ENCODE measurements at places on chromosomes 7 and 10.

DNA sequence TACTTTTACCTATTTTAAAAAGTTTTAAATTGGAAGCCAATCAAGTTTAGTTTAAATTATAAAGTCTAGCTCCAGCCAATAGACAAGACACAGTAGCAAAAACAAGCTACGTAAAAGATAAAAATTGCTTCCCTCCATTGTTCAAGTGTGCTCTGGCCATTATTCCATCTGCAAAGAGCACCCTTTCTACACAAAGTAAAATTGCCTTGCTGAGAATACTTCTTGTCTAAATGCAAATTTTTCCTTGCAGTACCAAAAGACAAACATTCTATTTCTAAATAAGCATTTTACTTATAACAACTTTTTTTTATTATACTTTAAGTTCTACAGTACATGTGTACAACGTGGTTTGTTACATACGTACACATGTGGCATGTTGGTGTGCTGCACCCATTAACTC, 75.9 kb upstream of the ZNF746 start:
- DNase-seq: no peak

DNA sequence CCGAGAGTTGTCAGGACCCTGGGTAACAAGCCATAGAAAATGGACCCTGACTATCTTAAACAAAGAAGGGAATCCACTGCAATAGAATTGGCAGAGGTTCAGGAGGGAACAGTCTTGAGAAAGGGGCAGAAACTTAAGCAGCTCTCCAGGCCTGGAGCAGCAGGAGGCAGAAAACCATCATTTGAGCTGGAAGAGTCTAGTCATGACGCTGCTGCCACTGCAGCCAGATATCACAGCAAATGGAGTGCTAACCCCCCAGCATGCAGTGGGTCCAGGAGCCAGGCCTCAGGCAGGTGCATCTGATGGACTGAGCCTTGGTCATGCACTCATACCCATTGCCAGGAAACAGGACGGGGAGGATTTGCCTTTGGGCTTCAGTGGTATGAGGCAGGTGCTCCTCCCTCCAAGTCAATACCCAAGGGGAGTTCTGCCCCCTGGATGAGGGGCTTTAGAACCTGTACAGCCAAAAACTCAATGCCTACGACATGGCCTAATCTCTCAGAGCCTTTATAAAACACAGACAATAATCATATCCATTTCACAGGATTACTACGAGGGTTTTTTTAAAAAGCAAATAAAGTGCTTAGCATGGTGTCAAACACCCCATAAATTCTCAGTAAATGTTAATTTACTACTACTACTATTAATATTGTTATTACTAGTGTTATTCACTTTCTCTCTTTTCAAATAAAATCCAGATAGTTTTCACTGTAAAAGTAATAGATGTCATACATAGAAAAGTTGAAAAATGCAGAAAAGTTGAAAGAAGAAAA, 30.7 kb downstream of the DUSP5 start:
- no peak for DNase-seq

DNA sequence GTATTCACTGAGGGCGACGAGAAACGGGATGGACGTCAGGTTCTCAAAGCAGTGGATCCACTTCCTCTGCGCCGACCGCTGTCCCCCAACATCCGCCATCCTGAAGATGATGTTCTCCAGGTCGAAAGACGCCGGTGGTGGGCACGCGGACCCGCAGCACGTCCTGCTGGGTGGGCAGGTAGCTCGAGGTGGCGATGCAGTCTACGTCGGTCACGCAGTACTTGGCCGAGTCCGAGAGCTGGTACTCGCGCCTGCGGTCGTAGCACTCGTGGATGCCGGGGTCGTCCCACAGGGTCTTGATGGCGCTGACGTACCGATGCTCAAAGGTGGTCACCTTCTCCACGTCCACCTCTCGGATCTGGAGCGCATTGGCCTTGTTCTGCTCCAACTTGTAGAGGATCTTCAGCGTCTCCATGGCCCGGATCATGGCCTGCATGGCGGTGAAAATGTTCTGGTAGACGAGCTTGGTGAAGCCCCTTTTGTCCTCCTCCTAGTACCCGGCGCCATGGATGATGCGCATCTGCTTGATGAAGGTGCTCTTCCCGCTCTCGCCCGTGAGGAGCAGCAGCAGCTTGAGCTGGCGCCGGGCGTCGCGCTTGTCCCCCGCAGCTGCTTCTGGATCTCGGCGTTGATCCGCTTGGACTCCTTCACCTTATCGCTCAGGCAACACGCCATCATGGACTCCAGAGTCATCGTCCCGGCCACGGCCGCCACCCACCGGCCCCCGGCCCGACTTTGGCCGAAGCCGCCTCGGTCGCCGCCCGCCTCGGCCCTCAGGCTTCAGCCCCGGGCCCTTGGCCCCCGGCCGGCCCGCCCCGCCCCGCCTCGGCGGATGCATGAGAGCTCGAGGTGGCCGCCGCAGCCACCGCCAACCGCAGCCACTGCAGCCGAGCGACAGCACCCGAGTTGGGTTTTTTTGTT, 122.9 kb upstream of the KCTD7 start:
- DNase-seq: peak; percentile 10

DNA sequence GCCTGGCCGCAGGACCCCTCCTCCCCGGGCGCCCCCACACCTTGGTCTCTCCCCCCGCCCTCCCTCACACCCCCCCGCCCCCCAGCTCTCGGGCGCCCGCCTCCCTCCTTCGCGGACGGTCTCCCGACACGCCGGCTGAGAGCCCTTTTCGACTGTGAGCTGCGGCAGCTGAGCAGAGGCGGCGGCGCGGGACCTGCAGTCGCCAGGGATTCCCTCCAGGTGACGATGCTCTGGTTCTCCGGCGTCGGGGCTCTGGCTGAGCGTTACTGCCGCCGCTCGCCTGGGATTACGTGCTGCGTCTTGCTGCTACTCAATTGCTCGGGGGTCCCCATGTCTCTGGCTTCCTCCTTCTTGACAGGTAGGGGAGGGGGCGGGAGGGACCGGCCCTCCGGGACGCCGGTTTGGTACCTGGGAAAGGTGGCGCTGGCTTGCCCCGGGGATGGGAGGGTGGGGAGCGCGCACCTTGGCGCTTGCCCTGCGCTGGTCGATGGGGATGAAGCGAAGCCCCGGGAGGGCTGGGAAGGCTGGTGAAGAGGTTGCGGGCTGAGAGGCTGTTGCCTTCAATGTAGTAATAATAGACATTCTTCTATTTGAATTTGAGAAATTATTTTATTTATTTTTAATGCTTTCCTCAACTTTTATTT, at the start of gene BMPER:
BMPER (plus strand) TSS at position 151 of the 644 bp plus-strand sequence; CDS start at position 226, 75 bp downstream.
- DNase-seq: peak; percentile 67

GRCh38 chr7:20784388-20785156, 2.1 kb downstream of the SP8 start:
- DNase-seq: peak; percentile 36

DNA sequence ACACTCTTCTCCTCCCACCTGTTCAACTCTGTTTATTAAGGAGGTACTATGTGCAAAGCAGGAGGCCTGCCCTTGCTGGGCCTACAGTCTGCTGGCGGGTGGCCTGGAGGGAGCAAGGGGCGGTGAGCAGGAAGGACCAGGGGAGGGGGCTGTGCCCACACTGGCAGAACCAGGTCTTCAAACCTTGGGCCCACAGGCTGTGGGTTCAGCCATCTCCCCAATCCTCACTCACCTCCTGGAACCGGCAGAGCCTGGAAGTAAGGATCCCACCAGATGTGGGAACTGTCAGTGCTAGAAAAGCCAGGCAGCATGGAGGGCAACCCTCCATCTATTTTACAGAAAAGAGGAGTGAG, 50.8 kb downstream of the CAMK2B start:
- DNase-seq: no peak

GRCh38 chr10:84195044-84195830, 900 bp downstream of the CDHR1 start:
- no peak for DNase-seq

DNA sequence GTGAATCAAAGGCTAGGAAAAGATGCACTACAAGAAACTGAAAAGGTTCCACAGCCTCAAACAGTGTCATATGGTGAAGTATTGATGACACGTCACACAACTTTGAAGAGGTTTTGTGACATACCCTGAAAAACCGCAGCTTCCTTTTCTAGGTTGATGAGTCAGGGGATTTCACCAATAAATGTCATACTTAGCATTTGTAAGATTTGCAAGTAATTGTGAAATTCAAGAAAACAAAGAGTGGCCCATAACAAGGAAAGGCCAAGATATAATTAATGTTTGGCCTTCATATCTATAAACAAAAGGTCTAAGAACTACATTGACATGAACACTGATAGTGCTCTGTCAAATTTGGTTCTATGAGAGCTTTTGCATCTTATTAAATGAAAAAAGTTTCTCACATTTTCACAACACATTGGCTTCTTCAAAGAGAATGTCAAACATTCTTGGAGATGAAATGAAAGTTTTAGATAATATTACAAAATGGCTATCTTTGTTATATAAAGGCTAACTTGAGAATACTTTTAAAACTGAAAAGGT, 62.0 kb upstream of the NAMPT start:
- DNase-seq: peak; percentile 13
